ENCODE measurements at places on chromosomes 1 and 21.

DNA sequence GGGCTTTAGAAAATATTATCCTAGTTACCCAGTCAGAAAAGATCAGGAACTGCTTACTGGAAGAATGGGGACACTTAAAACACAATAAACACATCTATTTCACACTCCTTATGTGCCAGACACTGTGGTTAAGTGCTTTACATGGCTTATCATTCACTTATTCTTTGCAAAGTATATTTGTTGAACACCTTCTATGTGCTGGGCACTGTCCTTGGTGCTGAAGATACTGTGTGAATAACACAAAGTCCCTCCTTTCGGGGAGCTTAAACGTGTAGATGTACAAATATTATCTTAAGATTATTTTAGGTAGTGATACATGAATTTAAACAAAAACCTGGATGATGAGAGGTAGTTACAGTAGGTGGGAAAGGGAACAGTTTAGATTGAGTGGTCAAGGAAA lies 169.3 kb downstream of the ST6GALNAC5 start:
- no peak for DNase-seq

- DNase-seq: no peak
These were observed 781 bp downstream of the PROX1 start for GRCh38 chr1:213988507-213989001.

- DNase-seq: no peak
These were observed 29.4 kb upstream of the TRIM17 start for GRCh38 chr1:228445843-228446650.

- DNase-seq: peak; percentile 77
These were observed 2.8 kb downstream of the MYCL start for GRCh38 chr1:39898648-39899603.

GRCh38 chr21:45499201-45499750 lies 43.0 kb downstream of the SLC19A1 start:
- no peak for DNase-seq

GRCh38 chr1:247748041-247748440 lies at the start of gene OR14A2:
OR14A2 (minus strand) TSS chr1:247748141.
- DNase-seq: no peak

- no peak for DNase-seq
These were observed 319.4 kb downstream of the PTBP2 start for GRCh38 chr1:97041026-97041425.

DNA sequence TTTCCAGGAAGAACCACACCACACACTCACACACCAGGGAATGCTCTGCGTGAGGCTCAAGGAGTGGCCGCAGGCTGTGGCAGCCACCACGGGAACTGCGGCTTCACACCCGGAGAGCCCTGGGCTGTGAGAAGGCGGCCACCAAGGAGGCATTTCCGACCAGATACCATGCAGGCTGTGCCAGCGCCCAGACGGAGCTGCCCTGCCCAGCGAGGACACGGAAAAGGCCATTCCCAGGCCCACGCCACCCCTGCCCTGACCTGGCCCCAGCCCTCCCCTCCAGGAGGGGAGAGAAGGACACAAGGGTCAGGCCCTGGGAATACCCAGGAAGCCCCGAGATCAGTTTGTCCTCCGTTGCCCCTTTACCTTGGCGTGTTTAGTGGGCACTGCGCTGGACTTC lies 119.3 kb downstream of the NPHP4 start:
- DNase-seq: no peak

DNA sequence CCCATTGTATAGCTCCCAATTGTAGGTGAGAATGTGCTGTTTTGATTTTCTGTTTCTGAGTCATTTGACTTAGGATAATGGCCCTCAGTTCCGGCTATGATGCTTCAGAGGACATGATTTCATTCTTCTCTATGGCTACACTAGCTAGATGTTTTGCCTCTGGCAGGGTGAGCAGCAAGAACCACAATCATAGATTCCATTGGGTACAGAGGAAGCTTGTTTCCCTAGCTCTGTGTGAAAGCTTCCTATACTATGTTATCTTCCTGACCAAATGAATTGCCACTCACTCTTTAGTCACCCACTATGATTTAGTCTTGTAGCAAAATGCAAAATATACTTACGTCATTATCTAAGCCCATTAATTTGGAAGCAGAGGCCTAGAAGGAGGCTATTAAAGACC lies 616.3 kb downstream of the PLA2G4A start:
- no peak for DNase-seq

DNA sequence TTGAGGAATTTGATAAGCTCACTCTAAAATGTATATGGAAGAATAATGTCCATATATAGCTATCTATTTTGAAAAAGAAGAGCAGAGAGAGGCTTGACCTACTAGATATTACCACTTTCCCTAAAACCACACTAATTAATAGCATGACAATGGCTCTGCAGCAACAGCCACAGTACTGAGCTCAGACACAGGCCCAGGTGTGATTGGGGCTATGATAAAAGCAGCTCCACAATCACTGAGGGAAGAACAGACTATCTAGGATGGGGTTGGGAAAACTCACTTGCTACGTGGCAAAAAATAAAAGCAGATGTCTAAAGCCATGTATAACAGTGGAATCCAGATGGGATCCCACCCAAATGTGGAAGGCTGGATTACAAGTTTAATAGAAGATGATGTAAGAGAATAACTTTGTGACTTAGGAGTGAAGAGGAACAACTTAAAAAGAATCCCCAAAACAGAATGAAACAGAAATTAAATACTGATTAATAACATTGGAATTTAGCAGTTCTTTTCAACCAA lies 80.8 kb upstream of the RAB4A start:
- DNase-seq: no peak

- DNase-seq: no peak
These were observed 18.6 kb downstream of the FABP3 start for GRCh38 chr1:31354283-31354682.

- DNase-seq: no peak
These were observed 93.0 kb downstream of the ODF2L start for GRCh38 chr1:86303041-86303690.

- no peak for DNase-seq
These were observed 30.3 kb downstream of the TEX35 start for GRCh38 chr1:178543290-178543607.

DNA sequence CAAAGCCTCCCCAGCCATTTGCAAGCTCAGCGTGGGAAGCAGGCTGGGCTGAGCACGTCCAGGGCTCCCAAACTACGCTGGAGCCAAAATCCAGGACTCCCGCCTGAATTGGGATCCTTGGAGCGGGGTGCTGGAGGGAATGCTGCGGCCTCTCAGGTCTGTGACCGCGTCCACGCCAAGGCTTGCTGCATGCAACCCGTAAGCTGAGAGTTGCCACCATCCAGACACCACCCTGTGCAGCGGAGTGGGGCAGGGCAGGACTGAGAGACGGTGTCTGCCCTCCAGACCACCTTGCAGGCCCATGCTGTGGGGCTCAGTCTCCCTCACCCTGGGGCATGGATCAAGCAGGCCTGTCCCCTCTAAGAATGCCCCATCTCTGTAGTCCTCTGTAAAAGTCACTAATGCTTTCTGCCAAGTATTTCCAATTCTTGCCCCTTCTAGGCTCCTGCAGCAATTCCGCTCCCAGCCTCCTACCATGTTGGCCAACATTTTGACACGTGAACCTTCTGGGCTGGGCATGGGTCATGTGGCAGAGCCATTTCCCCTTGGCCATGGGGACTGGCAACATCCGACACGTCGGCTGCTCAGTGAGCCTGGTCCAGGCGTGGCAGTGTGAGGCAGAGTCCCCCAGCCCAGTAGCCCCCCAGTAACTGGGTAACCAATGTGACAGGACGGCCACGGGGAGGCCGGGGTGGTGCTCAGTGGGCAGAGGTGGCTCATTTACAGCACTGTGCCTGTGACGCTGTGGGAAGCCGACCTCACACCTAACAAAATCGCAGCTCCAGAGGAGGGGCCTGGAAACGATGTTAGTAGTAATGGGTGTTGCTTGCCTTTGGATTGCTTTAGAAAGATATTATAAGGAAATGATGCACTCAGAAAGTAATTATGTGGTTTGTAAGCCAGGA lies 57.9 kb upstream of the PDE9A start:
- DNase-seq: no peak

GRCh38 chr21:37208741-37209225 lies 58.4 kb downstream of the VPS26C start:
- no peak for DNase-seq

- no peak for DNase-seq
These were observed at the start of gene SERPINC1 for GRCh38 chr1:173917149-173917548. SERPINC1 (minus strand) TSS chr1:173917327; CDS start chr1:173917259, 68 bp downstream.

DNA sequence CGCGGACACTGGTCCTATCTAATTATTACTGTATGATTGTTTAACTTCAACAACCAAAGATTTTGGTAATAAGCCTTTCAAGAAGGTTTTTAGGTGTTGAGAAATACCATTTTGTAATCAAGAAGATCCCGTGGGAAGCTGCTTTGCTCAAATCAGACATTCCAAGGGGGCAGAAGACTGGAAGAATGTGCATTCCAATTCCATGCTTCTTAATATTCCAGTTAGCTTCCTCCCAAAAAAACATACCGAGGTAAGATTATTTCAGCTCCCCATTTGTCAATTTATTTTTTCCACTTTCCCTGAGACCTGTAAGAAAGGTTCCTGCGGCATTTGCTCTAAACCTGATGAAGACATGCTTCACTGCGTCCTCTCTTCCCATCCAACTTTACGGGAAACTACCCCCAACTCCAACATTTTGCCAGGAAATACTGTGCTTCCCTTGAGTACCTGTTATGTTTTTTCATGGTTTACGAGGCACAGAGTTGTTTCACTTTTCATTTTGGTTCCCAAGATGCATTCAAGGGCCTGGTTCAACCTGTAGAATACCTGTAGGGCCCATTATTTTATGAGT lies 4.1 kb downstream of the CNN3 start:
- no peak for DNase-seq

GRCh38 chr1:104830534-104830933 lies 1080.8 kb downstream of the AMY1C start:
- DNase-seq: no peak

DNA sequence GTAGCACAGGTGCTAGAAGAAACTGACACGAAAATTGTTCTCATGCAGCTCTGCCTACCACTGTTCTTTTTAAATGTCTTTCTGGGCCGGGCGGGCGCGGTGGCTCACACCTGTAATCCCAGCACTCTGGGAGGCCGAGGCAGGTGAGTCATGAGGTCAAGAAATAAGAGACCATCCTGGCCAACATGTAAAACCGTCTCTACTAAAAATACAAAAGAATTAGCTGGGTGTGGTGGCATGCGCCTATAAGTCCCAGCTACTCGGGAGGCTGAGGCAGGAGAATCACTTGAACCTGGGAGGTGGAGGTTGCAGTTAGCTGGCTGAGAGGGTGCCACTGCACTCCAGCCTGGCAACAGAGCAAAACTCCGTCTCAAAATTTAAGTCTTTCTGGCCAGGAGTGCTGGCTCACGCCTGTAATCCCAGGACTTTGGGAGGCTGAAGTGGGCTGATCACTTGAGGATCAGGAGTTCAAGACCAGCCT lies 947 bp upstream of the RIT1 start:
- no peak for DNase-seq

GRCh38 chr1:7052701-7053100 lies 267.4 kb downstream of the CAMTA1 start:
- no peak for DNase-seq

- DNase-seq: no peak
These were observed 11.0 kb upstream of the CDK18 start for GRCh38 chr1:205493241-205494085.

DNA sequence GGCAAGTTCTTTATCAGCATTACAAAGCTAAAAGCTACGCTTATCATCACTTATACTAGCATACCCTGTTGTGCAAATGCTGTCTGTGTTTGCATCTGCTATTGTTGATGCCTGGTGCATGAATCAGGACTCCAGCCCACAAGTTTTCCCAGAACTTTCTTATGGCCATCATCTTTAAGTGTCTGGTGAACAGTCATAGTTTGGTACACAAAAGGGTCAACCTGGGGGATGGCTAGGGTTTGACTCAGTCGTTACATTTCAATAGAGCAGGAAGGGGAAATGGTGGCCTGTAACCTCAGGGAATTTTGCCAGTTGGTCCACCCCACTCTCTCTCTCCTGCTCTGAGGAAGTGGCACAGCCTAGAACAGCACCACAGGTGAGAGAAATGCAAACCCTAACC lies 35.4 kb downstream of the SELL start:
- no peak for DNase-seq

- no peak for DNase-seq
These were observed 15.0 kb downstream of the ZNF496 start for GRCh38 chr1:247316590-247317197.
